ENCODE measurements at places on chromosomes 2 and 18.

- no peak for DNase-seq
Measured at GRCh38 chr2:128686497-128686859, 367.8 kb upstream of the HS6ST1 start.

DNA sequence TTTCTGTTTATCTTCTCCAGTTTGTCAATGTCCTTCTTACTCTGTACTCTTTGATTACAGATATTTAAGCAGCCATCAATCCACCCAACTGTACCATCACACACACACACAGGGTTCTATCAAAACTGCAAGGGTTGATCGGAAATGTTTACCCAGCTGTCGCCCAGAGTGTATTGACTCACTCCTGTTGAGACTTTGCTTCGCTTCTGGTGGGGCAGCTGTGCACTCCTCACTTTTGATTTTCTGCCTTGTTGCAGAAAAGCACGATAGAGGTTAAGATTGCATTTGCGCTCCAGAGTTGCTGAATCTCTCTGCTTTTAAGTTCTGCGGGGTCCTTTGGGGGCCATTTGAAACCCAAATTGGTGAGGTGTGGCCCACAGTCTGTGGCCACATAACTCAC, 216.2 kb downstream of the SETBP1 start:
- no peak for DNase-seq

- DNase-seq: no peak
Measured at GRCh38 chr2:238264072-238264460, 24.2 kb upstream of the HES6 start.

DNA sequence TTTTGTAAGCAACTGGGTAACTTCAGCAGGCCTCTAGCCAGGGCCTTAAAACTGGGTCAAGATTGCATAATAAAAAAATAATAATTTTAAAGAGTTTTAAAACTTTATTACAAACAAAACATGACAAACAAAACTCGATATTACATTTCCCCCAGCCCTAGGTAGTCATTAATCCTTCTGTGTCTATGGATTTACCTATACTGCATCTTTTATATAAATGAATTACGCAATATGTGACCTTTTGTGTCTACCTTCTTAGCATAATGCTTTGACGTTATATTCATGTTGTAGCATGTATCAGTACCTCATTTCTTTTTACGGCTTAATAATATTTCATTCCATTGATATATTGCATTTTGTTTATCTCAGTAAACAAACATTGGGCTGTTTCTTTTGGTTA, 113.5 kb downstream of the CCDC178 start:
- no peak for DNase-seq

DNA sequence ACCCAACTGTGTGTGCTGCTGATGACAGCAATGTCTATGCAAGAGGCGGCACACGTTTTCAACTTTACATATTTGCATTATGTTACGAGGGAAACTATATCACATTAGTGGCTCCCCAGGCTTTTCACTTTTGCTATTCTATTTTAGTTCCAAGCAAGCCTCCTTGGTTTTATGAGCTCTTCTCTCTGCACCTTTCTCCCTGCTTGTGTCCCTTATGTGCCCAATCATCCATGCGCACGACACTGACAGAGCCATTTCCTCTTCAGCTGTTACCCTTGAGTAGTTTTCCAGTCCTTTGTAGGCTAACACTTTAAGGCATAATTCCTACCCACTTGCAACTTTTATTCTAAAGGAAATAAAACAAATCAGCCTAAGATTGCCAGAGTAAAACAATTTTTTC, 154.3 kb downstream of the TCF4 start:
- DNase-seq: peak; percentile 7

DNA sequence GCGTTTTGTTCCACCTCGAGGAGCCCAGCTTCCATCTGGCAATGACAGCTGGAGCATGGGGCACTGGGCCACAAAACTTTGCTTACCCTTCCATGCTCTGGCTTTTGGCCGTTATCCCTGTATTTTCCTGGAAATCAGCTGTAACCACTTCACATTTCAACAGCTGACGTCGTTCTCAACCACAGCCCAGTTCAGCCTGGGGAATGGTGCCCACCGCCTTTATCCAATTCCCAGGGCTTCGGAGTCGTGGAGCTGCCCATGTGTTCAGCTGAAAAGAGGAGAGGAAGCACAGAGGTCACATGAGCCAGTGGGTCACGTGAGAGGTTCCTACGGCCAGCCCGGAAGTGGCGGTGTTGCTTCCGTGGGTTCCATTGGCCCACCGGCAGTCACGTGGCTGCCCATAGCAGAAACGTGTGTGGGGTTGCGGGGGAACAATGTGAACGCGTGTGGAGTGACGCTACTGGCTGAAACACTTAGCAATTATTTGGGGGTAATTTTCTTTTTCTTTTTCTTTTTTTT, 16.7 kb upstream of the EDAR start:
- DNase-seq: no peak

DNA sequence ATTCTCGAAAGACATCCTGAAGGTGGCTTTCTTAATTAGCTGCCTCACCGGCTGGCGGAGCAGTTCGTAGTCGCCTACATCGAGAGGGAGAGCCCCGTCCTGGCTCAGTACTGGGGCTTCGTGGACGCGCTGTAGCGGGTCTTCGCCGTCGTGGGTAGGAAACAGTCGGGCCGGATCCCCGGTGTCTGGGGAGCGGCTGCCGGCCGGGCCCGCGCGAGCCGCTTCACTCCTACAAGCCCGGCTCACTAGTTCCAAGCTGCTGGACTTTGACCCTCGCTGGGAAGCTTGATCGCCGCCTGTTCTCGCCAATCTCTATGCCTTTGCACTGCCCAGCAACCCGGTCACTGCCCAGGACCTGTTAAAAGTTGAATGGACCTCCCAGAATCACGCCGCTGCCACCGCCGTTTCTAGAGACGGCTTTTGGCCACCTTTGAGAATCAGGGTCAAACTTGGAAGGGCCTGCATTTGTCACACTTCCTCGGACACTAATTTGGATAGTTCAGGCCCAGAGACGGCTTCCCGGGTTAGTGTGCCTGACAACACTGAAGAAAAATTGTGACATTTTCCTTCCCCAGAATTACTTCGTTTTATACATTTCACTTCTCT, 41.4 kb upstream of the AKAIN1 start:
- DNase-seq: peak; percentile 56
